ENCODE measurements at places on chromosomes 12 and 14.

DNA sequence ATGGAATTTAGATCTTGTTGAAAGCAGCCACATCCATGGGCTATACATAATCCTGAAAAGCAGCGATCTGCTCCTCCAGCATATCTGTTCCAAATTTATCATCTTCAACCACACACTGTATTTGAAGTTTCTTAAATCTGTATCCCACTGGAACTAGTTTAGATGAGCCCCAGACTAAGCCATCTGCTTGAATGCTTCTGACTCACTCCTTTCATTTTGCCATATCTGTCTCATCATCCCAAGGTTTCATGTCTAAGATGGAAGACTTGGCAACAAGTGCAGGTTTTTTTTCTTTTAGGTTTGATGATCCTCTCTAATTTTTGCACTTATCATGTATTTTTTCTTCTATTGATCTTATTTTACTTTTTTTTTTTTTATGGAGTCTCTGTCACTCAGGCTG is 54.4 kb upstream of the TMEM263 start:
- no peak for DNase-seq

DNA sequence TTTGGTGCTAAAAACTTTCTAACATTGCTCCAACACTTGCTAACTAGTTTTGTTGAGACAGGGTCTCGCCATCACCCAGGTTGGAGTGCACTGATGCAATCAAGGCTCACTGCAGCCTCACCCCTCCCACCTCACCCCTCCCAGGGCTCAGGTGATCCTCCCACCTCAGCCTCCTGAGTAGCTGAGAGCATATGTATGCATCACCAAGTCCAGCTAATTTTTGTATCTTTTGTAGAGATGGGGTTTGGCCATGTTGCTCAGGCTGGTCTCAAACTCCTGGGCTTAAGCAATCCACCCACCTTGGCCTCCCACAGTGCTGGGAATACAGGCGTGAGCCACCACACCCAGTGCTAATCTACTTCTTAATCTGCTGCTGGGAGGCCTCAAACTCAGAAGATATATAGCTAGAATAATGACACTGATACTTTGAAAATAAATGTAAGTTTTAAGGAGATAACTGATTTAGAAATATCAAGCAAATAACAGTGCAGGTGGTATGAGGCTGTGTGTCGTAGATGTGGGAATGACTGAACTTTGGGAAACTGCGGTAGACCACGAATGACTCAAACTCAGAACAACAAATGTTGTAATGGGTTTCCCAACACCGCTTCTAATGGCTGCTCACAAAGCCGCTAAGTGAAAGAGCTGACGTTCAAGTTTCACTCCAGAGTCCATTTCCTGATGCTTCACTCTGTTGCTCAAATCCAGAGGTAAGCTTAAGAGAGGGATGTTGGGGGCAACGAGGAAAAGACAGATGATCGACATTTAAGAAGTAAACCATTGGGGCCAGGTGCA is 10.0 kb downstream of the TMCC3 start:
- no peak for DNase-seq

DNA sequence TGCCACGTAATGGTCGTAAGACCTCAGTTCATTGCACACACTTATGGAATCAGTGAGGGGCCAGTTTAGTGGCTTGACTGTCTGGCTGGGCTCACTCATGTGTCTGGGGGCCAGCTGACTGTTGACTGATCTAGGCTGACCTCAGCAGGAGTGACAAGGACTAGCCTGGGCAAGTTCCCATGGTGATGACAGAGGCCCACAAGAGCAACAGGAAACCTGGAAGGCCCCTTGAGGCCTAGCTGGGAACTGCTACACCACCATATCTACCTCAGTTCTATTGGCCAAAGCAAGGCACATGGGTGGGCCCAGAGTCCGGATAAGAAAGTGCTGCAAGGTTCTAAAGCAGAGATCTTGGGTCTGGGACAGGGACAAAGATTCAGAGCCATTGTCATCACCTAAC is 21.3 kb upstream of the RFLNA start:
- no peak for DNase-seq

DNA sequence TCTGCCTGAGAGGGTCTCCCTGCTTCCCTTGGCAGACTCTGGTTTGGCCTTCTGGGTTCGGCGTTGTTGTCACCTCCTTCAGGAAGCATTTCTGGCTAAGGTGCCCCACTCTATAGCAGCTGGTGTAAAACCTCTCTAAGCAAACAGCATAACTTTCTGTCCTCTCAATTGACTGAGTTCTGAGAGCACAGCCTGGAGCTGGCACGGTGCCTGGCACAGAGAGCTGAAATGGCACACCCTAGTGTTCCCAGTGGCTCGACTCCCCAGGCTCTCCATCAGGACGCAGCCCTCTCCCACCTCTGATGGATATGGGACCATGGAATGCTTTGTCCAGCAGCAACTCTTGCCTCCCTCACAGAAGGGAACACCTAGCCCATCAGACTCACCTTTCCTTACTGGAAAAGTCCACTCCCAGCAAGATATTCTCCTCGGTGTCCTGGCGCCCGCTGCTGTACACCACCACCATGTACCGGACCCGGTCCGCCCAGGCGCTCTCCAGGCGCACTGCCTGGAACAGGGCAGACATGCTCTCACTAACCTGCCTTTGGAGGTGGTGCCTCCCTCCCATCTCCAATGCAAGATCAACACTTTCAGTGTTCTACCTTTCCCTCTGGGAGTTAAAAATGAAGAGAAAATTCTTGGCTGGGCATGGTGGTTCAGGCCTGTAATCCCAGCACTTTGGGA is 40.6 kb downstream of the SSH1 start:
- no peak for DNase-seq

- DNase-seq = no peak
These were observed at the start of gene OAS1 for GRCh38 chr12:112906712-112907414. Gene OAS1, plus strand, starts transcription at chr12:112906962. Its CDS starts 78 bp downstream, at chr12:112907040.

GRCh38 chr14:66641861-66642635 is 134.1 kb downstream of the GPHN start:
- DNase-seq = no peak

DNA sequence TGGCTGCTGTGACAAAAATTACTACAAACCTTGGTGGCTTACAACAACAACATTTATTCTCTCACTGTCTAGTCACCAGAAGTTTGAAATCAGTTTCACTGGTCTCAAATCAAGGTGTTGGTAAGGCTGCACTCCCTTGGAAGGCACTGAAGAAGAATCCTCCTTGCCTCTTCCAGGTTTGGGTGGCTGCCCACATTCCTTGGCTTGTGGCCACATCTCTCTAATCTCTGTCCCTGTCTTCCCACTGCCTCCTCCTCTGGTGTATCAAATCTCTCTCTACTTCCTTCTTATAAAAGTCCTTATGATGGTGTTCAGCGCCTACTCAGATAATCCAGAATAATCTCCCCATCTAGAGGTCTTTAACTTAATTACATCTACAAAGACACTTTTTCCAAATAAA is 31.0 kb downstream of the PLCZ1 start:
- no peak for DNase-seq

- DNase-seq = no peak
These were observed 938 bp upstream of the SLC25A29 start for GRCh38 chr14:100306998-100307765.

GRCh38 chr14:68792979-68793733 is at the start of gene ZFP36L1:
Gene ZFP36L1, minus strand, starts transcription at chr14:68793067. Its CDS starts 129 bp downstream, at chr14:68792938.
- peak; percentile 95 for DNase-seq

GRCh38 chr12:74770552-74770951 is 232.9 kb downstream of the ATXN7L3B start:
- DNase-seq = no peak

DNA sequence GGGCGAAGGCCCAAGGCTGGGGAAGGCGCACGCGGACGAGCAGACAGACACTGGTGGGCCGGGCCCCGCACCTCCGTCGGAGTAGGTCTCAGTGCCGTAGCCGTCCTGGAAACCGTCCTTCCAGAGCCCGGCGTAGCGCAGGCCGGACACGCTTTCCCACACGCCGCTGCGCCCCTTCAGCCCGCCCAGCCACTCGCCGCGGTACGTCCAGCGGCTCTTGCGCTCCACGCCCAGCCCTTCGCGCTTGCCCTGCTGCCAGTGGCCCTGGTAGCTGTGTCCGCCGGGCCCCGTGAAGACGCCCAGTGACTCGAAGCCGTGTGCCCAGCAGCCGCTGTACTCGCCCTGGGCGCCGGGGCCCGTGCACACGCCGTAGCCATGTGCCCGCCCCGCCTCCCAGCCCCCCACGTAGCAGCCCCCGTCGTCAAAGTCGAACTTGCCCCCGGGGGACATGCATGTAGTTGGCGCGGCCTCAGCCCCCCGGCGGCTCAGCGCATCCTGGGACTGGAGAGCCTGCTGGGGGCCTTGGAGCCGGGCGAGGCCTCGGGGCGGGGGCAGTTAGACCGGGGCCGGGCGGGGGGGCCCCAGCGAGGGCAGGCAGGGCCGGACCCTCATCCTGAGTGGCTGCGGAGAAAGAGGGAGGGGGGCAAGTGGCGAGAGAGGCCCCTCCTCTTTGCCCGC is 1.4 kb downstream of the JPH4 start:
- no peak for DNase-seq

- no peak for DNase-seq
These were observed 41.6 kb downstream of the LRRC74A start for GRCh38 chr14:76867516-76868453.

GRCh38 chr14:58138714-58139482 is 13.1 kb downstream of the ARMH4 start:
- DNase-seq = no peak

- DNase-seq = no peak
These were observed 42.6 kb upstream of the TBX5 start for GRCh38 chr12:114448618-114448933.

DNA sequence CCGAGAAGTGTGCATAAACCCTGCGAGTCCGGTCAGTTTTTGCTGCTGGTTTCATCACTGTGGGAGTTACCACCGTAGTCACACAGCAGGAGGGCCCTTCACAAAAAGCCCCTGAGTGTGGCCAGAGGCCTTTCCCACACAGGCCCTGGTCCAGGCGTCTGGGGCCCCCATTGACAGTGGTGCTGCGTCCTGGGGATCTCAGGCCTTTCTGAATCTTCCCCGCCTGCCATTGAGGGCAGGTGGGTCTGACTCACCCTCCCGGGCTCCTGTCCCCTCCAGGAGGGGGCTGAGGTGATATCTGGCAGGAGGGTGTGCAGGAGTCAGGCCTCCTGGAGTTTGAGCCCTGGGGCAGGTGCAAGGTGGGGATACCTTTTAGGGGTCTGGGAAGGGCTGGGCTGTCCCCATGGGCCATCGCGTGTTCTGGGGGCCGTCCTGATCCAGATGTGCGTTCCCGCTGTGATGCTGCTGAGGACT is 358.5 kb downstream of the TMEM121 start:
- DNase-seq = no peak

DNA sequence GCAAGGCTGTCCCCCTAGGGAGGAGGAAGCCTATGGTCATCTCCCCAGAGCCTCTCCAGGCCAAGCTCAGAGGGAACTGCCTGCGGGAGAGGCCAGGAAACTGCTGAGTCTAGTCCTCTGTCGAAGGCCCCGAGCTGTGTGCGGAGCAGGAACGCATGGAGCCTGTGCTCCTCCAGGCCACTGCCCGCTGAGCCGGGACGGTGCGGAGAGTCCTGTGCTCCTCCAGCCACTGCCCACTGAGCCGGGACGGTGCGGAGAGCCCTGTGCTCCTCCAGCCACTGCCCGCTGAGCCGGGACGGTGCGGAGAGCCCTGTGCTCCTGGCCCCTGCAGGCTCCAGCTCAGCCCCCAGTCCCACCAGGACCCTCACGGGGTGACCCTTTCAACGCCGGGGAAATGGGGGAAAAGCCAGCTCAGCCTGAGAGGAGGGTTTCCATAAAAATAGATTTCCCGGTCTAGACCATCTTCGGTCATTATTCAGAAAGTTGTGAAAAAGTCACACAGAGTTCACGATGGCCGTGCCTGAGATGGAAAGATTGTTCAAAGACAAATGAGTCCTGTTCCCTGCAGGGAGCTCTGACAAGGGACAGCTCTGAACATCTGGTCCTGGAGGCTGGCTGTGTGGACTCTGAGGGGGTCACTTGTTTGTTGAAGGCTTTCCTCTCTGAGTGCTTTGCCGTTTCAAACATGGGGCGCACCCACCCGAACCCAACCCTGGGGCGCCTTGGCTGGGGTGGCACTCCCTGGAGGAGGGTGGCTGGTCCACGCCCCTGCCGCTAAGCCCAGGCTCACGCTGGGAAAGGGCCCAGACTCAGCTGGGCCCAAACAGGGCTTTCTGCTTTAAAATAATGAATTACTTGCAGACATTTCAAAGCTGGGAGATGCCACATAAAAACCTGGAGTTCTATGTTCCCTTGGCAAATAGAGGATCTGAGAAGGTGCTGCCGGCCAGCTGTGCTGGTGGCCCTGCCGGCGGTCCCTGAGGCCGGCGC is 85.5 kb downstream of the ADGRD1 start:
- no peak for DNase-seq

- DNase-seq = peak; percentile 60
These were observed 17.2 kb downstream of the NAV3 start for GRCh38 chr12:77847680-77848431.

DNA sequence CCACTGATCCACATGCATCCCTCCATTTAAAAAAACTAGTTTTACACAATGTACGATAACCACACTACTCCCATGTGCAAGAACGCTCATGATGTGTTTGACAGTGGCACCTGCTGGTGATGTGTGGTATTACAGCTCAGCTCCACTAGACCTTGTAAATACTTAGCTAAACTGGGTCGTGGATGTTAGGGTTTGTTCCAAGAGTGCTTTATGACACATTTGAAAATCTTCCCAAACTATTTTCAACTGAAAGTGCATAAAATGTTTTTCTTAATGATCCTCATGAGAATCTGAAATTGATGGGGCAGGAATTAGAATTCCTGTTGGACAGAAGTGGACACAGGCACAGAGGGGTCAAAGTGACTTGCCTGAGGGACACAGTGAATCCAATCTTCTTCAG is 99.2 kb downstream of the SCARB1 start:
- DNase-seq = no peak

GRCh38 chr14:74249433-74250375 is 10.5 kb downstream of the VSX2 start:
- no peak for DNase-seq

DNA sequence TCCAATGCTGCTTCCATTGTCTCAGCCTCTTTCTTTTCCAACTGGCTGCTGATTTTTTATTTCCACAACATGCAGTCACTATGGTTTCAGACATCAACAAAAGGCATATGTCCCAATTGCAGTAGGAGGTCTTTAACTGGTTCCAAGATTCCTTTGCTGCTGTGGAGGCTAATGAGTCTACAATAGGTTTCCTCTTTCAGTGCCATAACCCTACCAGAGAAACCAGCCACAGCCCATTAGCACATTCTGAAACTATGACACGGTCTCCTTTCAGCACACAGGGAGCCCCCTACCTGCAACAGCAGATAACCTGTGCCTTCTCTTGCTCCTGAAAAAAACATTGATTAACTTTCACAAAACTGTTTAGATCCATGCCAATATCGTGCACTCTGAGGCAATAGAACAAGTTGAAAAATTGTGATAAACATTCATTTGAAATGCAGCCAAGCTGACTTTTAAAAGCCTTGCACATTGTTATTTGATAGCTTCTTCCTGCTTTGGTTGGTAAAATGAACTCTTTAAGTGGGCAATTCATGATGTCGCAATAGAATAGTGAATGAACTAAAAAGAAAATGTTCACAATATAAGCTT is 32.4 kb downstream of the PLEKHG7 start:
- DNase-seq = peak; percentile 65

GRCh38 chr12:97063292-97063935 is 156.4 kb downstream of the NEDD1 start:
- no peak for DNase-seq
